ENCODE measurements at places on chromosomes 1 and 21.

GRCh38 chr1:41414296-41414695, 53.1 kb downstream of the FOXO6 start:
- H3K4me3 ChIP-seq, result no peak overlapping the region
- DNase-seq, result no peak
- peaks cover 11% of the 10 kb centered on the region for H3K4me1 ChIP-seq
- no peak overlapping the region for H3K27ac ChIP-seq
- H3K36me3 ChIP-seq, result no peaks in the 10 kb centered on the region

DNA sequence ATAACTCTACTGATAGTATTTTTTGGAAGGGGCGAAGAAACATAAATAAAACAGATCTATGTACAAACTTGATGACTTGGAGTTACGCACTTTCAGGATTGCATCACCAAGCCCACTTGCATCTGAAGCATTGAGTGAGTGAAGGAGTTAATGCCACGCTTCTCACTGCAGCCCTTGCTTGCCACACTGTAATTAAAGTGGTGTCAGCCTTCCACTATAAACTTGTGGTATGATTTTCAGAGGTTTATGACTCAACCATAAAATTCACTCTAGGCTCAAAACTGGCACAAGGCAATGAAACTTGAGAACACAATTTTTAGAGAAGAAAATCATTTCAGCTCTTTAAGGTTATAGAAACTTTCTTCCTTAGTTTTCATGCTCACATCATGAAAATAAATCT, 93.9 kb upstream of the PRMT6 start:
- no peaks in the 10 kb centered on the region for H3K36me3 ChIP-seq
- no peak overlapping the region for H3K27ac ChIP-seq
- no peaks in the 10 kb centered on the region for H3K27me3 ChIP-seq
- no peaks in the 10 kb centered on the region for H3K4me1 ChIP-seq

- H3K27ac ChIP-seq, result peak overlapping the region; percentile 92
- peak overlapping the region; percentile 39 for H3K4me3 ChIP-seq
Observed at GRCh38 chr1:145985502-145986439, 10.6 kb downstream of the TXNIP start.

DNA sequence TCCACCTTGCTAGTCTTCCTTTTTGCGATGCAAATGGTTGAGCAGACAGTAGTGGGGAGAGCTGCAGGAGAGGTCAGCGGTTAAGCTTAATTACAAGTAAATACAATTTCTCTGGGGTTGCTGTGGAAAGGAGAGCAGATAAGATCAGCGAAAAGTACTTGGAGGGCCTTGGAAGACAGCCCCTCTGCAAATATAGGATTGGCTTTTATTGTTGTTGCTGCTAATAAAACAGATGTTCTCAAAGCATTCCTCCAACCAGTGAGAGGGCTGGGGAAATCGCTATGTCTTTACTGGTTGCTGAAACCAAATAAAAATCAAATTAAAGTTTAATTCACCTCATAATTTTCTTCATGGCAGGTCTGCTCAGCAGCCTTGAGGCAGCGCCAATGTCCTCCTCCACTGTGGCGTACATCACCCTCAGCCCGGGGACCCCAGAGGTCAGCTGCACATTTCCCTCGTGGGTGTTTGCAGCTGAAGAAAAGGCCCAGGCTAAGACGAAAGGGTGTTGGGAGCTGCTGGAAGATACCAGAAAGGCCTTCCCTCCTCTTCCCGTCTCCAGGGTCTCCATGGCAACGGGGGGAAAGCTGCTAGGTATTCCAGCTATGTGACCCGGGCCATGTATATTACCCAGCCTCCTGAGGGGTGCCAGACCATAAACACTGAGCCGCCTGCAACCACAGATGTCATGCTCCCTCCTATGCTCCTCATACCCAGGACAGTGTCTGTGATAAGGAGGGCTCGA, 54.6 kb upstream of the POU2F1 start:
- no peaks in the 10 kb centered on the region for H3K36me3 ChIP-seq
- no peaks in the 10 kb centered on the region for H3K4me1 ChIP-seq
- no peaks in the 10 kb centered on the region for H3K27me3 ChIP-seq
- no peak overlapping the region for H3K27ac ChIP-seq
- DNase-seq, result no peak

GRCh38 chr1:201911826-201912571, 23.3 kb downstream of the SHISA4 start:
- H3K27ac ChIP-seq, result peak overlapping the region; percentile 92
- no peak overlapping the region for H3K4me3 ChIP-seq
- peaks cover 3% of the 10 kb centered on the region for H3K27me3 ChIP-seq
- peaks cover 100% of the 10 kb centered on the region for H3K4me1 ChIP-seq
- H3K36me3 ChIP-seq, result no peaks in the 10 kb centered on the region
- DNase-seq, result no peak

- peaks cover 9% of the 10 kb centered on the region for H3K27me3 ChIP-seq
- peaks cover 7% of the 10 kb centered on the region for H3K4me1 ChIP-seq
- H3K4me3 ChIP-seq, result no peak overlapping the region
- no peak for DNase-seq
Observed at GRCh38 chr21:35428489-35428888, 379.4 kb upstream of the RUNX1 start.

DNA sequence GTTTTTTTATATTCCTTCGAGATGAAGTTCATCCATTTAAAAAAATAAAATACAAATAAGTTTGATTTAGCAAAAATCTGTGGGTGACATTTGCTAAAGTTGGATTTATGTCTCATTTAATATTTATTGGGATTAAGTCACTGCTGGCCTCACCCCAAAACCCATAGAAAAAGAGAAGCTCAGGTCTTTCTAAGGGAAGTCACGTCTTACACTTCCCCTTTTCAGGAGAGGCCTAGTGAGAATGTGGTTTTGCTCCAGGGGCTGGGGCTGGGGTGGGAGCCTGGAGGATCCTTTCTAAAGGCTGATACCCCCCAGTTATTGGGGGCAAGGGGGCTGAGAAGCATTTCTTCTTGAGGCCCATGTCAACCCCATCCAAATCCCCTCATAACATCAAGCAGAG, 300.3 kb downstream of the DSCAM start:
- no peak overlapping the region for H3K27ac ChIP-seq
- no peaks in the 10 kb centered on the region for H3K36me3 ChIP-seq
- H3K4me1 ChIP-seq, result no peaks in the 10 kb centered on the region
- H3K4me3 ChIP-seq, result no peak overlapping the region
- DNase-seq, result no peak

DNA sequence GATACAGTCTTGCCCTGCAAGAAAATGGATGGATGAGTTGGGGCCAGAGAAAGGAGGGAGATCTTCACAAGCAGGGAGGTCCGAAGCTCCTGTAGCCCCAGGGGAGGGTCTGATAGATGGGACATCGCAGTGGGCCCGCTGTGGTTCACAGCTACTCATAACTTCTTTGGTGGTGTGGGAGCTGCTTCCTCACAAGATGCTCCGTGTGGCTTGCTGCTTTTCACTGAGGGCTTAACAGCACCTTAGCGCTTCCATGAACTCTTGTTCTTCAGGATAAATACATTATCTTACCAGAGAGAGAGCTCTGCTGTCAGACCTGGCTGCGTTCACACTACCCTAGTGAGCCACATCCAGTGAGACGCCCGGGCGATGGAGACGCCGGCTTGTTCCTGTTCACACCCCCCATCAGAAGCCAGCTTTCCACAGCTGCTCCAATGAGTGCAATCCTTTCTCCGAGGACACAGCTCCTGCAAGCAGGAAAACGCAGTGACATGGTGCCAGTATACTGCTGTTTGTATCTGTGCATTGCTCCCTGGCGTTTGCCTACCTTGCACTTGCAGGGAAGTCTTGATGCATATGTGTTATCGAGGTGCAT, 599.8 kb downstream of the AJAP1 start:
- no peak for DNase-seq
- no peaks in the 10 kb centered on the region for H3K27me3 ChIP-seq
- H3K4me3 ChIP-seq, result no peak overlapping the region

GRCh38 chr21:23799376-23799775, 1807.9 kb downstream of the MRPL39 start:
- no peak for DNase-seq
- no peak overlapping the region for H3K4me3 ChIP-seq

- peaks cover 73% of the 10 kb centered on the region for H3K4me1 ChIP-seq
- H3K4me3 ChIP-seq, result peak overlapping the region; percentile 34
- peak overlapping the region; percentile 83 for H3K27ac ChIP-seq
- H3K36me3 ChIP-seq, result no peaks in the 10 kb centered on the region
- DNase-seq, result no peak
Observed at GRCh38 chr1:203597331-203598090, 29.1 kb upstream of the ATP2B4 start.

DNA sequence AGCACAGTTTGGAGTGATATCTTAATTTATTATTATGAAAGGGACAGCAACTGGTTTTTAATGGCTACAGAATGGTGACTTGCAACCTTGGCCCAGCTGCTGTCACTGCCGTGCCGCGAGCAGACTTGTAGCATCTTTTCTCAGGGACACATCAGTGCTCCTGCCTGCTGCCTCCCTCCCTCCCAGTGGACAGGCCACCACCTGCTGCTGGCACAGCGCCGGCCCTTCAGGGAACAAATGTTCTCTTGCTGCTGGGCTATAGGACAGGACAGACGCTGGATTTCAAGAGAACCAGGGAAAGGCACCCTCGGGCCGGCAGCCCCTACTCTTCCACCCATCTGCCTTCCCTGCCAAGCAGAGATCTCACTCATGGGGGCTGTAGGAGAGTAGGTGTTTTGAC, 413.8 kb upstream of the NFIA start:
- H3K27ac ChIP-seq, result no peak overlapping the region
- H3K36me3 ChIP-seq, result no peaks in the 10 kb centered on the region
- no peak for DNase-seq
- no peak overlapping the region for H3K4me3 ChIP-seq
- H3K4me1 ChIP-seq, result no peaks in the 10 kb centered on the region

GRCh38 chr1:90475631-90476030, 241.5 kb downstream of the BARHL2 start:
- H3K27ac ChIP-seq, result no peak overlapping the region
- H3K4me1 ChIP-seq, result no peaks in the 10 kb centered on the region
- no peak for DNase-seq
- H3K4me3 ChIP-seq, result no peak overlapping the region

GRCh38 chr1:88529581-88529980, 154.5 kb upstream of the PKN2 start:
- DNase-seq, result no peak
- H3K4me1 ChIP-seq, result no peaks in the 10 kb centered on the region
- no peak overlapping the region for H3K4me3 ChIP-seq
- H3K27ac ChIP-seq, result no peak overlapping the region
- no peaks in the 10 kb centered on the region for H3K27me3 ChIP-seq
- H3K36me3 ChIP-seq, result no peaks in the 10 kb centered on the region

DNA sequence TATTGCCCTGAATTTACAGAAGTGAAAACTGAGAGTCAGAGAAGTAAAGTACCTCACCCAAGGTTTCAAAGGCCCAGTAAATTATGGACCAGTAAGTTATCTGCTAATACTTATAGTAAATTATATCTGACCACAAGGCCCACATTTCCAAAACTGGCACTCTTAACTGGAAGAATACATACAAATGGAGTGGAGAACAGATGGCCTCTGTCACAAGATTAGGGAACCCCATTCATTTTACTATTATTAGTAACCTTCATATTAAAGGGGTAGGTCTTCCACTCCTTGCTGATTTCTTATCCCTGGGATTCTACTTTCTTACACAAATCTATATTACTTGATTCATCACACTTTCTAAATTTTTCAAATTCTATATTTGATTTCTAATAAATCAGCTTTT, 588.8 kb downstream of the NEGR1 start:
- H3K27me3 ChIP-seq, result no peaks in the 10 kb centered on the region
- H3K4me1 ChIP-seq, result no peaks in the 10 kb centered on the region
- H3K27ac ChIP-seq, result no peak overlapping the region

GRCh38 chr1:116402333-116402732, 29.3 kb downstream of the ATP1A1 start:
- peaks cover 15% of the 10 kb centered on the region for H3K4me1 ChIP-seq
- H3K27me3 ChIP-seq, result no peaks in the 10 kb centered on the region
- DNase-seq, result no peak
- peaks cover 74% of the 10 kb centered on the region for H3K36me3 ChIP-seq

- DNase-seq, result no peak
- H3K27me3 ChIP-seq, result no peaks in the 10 kb centered on the region
- no peak overlapping the region for H3K4me3 ChIP-seq
- H3K4me1 ChIP-seq, result no peaks in the 10 kb centered on the region
- no peaks in the 10 kb centered on the region for H3K36me3 ChIP-seq
- H3K27ac ChIP-seq, result no peak overlapping the region
Observed at GRCh38 chr1:26203642-26204318, 13.4 kb downstream of the CATSPER4 start.

GRCh38 chr1:158121604-158122254, 59.0 kb upstream of the CD1D start:
- H3K36me3 ChIP-seq, result no peaks in the 10 kb centered on the region
- H3K27ac ChIP-seq, result no peak overlapping the region
- no peak for DNase-seq

- no peak overlapping the region for H3K4me3 ChIP-seq
- H3K27me3 ChIP-seq, result no peaks in the 10 kb centered on the region
Observed at GRCh38 chr1:186187601-186188000, 187.5 kb downstream of the TPR start.

GRCh38 chr1:227897704-227898438, 49.9 kb downstream of the WNT9A start:
- no peaks in the 10 kb centered on the region for H3K27me3 ChIP-seq
- no peaks in the 10 kb centered on the region for H3K36me3 ChIP-seq
- H3K27ac ChIP-seq, result no peak overlapping the region
- H3K4me3 ChIP-seq, result no peak overlapping the region

DNA sequence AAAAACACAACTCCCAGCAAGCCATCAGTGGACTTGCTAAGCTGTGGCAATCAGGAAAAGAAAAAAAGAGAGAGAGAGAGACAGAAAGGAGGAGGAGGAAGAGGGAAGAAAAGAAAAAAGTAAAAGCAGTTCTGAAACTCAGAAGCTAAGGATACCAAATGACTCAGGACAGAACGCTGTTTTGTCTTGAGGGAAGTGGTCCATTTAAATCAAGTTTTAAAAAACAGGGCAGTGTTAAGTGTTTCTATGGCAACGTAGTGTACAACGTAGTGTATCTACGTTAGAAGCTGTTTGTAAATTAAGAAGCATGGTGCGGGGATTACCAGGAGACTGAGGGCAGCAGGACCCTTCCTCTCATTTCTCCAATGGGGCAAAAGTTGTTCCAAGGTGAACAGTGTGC, 5.8 kb downstream of the ADORA3 start:
- no peaks in the 10 kb centered on the region for H3K36me3 ChIP-seq
- no peak overlapping the region for H3K4me3 ChIP-seq
- H3K27me3 ChIP-seq, result no peaks in the 10 kb centered on the region
- H3K27ac ChIP-seq, result no peak overlapping the region

DNA sequence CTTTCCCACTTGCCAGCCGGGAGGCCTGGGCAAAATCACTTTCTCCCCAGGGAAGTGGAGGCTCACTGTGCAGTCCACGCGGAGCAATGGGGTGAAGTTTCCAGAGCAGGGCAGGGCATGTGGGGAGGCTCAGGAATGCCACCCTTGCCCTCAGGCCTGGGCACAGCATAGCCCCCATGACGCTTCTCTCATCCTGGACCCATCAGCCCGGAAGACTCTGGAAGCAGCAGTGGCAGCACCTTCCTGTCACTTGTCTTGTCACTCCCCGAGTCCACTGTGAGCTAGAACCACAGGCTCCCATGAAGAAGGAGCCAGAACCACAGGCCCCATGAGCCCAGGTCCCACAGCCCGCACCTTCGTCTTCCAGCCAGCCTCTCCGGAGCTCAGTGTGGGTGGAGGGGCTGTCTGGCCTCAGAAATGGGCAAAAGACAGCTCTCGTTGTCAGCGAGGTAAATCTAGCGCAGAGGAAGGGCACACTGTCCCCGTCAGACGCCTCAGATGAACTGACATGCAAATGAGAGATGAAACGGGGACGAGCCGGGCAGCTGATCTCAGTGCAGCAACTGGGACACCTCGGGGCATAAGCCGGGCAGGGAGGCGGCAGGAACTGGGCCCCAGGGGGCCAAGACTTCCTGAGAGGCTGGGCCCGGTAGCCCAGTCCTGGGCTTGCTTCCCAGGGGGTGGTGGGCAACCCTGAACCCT, 6.1 kb downstream of the PDE9A start:
- H3K4me3 ChIP-seq, result no peak overlapping the region
- H3K27me3 ChIP-seq, result peaks cover 12% of the 10 kb centered on the region
- peaks cover 49% of the 10 kb centered on the region for H3K4me1 ChIP-seq
